ENCODE measurements at places on chromosomes 7 and 10.

- DNase-seq = no peak
These were observed 187.6 kb downstream of the NSUN6 start for GRCh38 chr10:18463673-18464211.

DNA sequence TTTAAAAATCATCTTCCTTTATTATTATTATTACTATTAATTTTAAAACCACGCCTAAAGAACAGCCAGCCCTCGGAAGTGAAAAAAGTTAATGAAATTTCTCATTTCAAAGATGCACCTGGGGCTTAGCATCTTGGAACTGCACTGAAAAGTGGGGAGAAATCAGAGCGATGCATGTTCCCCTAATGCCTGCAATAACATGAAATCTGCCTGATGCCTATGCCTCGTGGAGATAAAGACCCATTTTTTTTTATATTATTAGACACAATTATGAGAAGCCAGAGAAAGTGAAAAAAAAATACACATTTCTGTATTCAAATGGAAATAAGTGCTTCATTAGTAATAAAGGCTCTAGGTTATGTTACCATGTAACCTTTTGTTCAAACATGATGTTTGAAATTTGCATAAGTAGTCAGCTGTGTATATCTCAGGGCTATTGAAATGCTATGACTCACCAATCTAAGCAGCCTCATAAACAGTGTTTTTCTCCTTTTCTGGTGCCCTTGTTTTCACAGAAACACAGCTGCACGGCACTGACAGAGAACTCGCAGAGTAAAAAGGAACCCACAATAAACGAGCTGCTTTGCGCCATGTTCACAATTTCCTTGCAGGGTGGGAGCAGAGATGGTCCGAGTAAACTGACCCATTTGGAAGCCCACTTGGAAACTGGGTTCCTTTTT, 175.8 kb upstream of the PRKCQ start:
- no peak for DNase-seq

GRCh38 chr10:16643502-16643901, 121.8 kb upstream of the C1QL3 start:
- DNase-seq = no peak

DNA sequence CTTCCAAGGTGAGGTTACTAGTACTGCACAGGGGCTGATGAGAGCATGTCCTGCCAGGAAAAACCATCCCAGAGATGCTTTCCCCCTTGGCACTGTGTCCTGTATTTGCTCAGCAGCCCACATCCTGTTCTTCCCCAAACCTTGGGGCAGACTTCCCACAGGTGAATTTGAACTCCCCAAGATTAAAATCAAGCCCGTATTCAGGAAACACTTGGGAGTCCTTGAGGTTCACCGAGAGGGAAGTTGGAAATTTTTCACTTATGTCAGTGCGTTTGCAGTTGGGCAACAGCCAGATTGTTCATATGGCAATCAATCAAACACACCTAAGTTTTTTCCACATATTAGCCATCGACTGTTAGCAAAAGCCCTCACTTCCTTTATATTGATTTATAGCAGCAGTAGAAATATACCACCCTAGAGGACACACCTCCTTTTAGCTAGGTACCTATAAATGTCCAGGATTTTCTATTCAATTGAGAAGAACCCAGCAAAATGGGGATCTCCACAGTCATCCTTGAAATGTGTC, at the start of gene DMBT1:
Gene DMBT1, plus strand, starts transcription at position 476 of the 526 bp plus-strand sequence. Its CDS starts 17 bp downstream, at position 493.
- no peak for DNase-seq
